ENCODE measurements at places on chromosomes 13 and 19. TPM values are rescaled to one million over a fixed set of nuclear protein-coding genes. Genes with fewer than 3 reads are reported as not detected.

GRCh38 chr13:110813646-110814624 lies 100.4 kb downstream of the ING1 start:
- DNase-seq: no peak

GRCh38 chr13:50322006-50322405 lies 306.8 kb downstream of the KCNRG start:
- no peak for DNase-seq

DNA sequence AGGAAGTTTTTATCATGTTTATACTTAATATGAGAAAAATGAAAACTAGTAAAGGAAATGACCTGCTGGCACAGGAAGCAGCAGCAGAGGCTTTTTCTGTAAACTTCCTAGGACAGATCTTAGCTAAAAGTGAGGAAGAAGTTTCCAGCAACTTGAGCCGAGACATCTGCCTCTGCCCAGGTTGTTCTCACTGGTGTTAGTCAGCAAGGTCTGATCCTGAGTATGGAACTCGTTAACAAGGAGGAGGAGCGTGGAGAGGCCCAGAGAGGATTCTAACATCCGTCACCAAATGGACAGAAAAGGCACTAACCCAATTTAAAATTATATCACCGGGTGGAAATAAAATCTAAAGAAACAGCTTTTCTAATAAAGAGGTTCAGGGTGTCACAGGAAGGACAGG lies 43.6 kb downstream of the PHF11 start:
- no peak for DNase-seq

GRCh38 chr19:13127811-13128575 lies 9.9 kb downstream of the NACC1 start:
- no peak for DNase-seq

- DNase-seq: no peak
These were observed 498.2 kb downstream of the IRS2 start for GRCh38 chr13:109288151-109288709.

DNA sequence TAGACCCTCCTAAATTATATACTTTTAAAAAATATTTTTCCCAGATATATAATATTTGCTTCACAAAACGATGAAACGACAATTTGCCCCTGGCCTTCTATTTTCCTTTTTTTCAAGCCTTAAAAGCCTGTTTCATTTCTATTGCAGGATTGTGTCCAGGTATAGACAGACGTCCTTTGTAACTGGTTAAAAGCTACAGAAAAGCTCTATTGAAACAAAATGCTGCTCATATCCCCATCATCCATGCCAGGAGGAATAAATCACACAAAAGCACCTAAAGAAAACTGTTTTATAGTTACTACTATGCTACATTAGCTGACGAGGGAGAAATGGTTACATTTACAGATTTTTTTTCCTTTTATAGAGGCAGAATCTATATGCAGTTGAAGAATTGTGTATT lies 765.1 kb downstream of the DIAPH3 start:
- DNase-seq: no peak

Gene KLK5
- not detected for total RNA-seq

Gene GPI
- 686 TPM for total RNA-seq
